Anterior cingulate cortex (tissue), 58 donors: ENCODE measurements at places on chromosomes 7 and 10.

DNA sequence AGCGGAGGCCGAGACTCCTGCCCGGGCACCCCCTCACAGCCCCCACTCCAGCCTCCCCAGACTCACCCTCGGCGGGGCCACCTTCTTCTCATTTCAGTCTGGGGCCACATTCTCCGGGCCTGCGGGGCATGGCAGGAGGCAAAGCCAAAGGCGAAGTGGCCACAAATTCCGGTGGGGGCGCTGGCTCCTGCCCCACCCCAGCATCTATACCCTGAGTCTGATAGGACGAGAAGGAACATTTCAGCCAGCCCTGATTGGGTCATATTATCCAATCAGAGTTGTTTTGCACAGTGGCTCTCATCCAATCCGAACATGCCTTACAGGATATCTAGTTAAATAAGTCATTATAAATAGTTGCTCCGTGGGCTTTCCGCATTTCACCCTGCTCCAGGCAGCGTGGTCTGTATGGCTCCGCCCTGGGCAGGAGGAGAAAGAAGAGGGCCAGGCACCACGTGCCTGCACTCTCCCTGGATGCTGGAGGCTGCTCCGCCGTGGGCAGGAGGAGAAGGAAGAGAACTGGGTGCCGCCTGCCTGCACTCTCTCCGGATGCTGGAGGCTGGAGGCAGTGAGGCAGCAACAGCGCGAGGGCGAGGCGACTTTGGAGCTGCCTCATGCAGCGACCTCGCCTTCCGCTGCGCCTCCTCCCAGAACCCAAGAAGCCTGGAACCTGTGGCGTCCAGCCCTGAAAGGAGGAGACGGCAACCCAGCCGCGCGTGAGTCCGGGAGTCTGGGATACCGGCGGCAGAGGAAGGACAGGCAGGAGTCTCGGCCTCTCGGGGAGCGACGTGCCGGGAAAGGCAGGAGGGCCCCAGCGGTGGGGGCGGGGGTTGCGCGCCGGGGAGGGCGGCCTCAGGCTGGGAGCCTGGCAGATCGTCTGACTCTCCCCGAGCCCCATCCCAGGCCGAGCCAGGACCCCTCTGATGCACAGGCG, 162.9 kb downstream of the ZNF33B start:
- no peak for DNase-seq

DNA sequence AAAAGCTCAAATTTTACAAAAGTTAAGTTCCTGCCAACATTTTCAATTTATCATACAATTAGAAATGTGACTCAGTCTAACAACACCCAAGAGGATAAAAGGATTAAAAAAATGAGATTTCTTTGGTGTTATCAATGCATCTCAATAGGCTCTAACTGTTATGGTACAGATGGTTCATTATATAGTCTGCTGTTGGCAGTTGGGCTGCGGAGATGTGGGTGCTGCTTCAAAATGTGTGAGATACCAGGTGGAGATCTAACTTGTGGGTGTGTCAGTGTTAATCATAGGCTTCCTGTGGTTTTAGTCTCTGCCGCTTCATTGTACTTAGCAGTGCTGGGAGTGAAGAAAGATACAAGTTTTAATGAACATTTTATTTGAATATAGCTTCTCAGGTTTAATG, 231.2 kb downstream of the EXOC4 start:
- DNase-seq: peak; percentile 60

- DNase-seq: peak; percentile 45
Measured at GRCh38 chr10:43292755-43293676, 26.2 kb upstream of the RASGEF1A start.

GRCh38 chr7:155553871-155554270, 7.5 kb upstream of the CNPY1 start:
- DNase-seq: no peak

GRCh38 chr10:50629495-50630122, 5.9 kb upstream of the SGMS1 start:
- no peak for DNase-seq
